ENCODE measurements at places on chromosomes 5 and 9.

DNA sequence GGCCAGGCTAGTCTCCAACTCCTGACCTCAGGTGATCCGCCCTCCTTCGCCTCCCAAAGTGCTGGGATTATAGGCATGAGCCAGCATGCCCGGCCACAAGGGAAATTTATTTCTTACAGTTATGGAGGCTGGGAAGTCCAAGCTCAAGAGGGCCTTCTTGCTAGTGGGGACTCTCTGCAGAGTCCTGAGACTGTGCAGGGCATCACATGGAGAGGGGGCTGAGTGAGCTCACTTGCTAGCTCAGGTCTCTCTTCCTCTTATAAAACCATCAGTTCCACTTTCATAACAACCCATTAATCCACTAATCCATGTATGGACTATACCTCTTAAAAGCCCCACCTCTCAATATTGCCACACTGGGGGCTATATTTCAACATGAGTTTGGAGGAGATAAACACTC is 5.1 kb upstream of the SPIN1 start:
- DNase-seq, result no peak

DNA sequence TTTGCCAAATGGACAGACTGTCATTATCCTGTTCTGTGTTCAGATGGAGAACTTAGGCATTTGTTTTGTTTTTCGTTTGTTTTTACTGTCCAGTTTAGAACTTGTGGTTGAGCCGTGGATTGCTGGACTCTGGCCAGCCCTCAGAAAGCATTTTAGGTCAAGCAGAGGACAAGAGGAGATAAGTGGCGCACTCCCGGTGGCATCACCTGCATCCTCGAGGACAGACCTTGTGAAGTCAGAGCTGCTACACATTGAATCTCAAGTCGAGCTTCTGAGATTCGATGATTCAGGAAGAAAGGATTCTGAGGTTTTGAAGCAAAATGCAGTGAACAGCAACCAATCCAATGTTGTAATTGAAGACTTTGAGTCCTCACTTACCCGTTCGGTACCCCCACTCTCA is 8.9 kb downstream of the MTRR start:
- no peak for DNase-seq

- DNase-seq, result no peak
These were observed 79.9 kb upstream of the FBXL17 start for GRCh38 chr5:108461628-108462367.

- no peak for DNase-seq
These were observed 140.6 kb downstream of the SEMA5A start for GRCh38 chr5:9405196-9405754.

- no peak for DNase-seq
These were observed 73.4 kb downstream of the FBXO38 start for GRCh38 chr5:148457183-148457620.
